ENCODE measurements at places on chromosomes 7 and 10.

DNA sequence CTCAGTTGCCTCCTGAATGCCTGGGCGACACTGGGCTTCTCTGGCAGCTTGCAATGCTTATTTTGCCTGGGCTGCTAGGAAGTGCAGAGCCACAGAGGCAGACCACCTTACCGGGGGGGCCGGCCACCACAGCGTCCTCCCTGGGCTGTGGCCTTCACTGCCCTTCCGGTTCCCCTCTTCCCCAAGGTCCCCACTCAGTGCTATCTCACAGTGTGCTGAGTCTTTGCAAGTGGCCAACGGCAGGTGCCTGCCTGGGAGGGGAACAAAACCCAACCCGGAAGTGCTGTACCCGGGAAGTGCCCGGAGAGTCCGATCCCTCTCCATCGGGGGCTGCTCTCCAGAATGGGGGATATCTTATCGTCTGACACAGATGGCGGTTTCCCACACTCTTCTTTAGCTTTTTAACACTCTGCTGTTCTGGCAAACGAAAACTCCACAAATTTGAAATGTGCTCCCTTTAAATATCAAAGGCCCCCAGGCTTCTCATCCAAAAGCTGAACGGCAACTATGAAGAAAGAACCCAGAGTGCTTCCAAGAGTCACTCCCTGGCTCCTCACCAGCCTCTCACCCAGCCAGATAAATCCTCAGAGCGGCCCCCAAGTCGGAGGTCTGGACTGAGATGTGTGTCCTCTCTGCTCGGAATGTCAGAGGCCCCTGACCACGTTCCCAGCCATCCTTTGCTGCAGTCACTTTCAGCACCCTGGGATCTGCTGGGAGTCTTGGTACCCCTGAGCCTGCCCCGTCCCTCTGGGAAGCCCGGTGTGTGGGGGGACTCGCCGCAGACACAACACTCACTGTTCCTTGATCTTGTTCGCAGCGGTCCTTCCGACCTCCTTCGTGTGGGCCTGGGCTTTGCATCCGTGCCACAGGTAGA lies 165.1 kb downstream of the SVIL start:
- DNase-seq = no peak

DNA sequence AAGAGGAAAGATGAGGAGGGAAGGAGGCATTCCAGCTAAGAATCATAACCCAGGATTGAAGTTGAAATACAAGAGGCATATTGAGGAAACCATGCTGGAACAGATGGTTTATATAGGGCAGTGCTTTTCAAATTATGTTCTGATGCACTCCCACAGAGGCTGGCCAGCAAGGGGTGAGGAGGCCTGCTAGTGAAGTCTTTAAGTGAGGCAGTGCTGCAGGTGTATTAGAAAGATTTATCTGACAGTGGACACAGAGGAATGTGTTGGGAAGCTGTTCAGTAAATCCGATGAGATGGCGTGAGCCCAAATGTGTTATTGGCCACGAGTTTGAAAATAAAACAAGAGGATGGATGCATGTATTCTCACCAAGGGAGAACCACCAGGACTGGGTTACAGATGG lies 28.6 kb downstream of the REEP3 start:
- DNase-seq = no peak

DNA sequence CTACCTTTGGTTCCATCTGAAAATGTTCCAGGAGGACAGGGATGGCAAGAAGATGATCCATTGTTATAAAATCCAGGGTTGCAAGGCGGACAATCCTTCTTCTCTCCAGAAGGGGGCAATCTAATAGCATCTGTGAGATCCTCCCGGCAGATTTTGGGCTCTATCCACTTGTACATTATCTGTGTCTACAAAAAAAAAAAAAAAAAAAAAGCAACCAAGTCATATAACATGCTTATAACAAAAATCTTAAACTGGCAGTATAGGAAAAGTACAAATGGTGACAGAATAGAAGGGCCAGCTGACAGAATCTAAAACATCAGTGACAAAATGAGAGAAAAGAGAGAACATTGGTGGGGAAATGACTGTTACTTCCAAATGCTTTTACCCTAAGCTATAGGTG lies 132.7 kb downstream of the ELAPOR2 start:
- peak; percentile 51 for DNase-seq

GRCh38 chr10:96902731-96903358 lies 70.7 kb downstream of the LCOR start:
- DNase-seq = no peak

- DNase-seq = peak; percentile 36
Observed at GRCh38 chr10:128751284-128751683, 625.1 kb upstream of the MKI67 start.

GRCh38 chr10:47289921-47290320 lies 10.1 kb upstream of the GDF10 start:
- no peak for DNase-seq

- DNase-seq = peak; percentile 73
Observed at GRCh38 chr10:67612577-67613537, 83.1 kb downstream of the CTNNA3 start.

DNA sequence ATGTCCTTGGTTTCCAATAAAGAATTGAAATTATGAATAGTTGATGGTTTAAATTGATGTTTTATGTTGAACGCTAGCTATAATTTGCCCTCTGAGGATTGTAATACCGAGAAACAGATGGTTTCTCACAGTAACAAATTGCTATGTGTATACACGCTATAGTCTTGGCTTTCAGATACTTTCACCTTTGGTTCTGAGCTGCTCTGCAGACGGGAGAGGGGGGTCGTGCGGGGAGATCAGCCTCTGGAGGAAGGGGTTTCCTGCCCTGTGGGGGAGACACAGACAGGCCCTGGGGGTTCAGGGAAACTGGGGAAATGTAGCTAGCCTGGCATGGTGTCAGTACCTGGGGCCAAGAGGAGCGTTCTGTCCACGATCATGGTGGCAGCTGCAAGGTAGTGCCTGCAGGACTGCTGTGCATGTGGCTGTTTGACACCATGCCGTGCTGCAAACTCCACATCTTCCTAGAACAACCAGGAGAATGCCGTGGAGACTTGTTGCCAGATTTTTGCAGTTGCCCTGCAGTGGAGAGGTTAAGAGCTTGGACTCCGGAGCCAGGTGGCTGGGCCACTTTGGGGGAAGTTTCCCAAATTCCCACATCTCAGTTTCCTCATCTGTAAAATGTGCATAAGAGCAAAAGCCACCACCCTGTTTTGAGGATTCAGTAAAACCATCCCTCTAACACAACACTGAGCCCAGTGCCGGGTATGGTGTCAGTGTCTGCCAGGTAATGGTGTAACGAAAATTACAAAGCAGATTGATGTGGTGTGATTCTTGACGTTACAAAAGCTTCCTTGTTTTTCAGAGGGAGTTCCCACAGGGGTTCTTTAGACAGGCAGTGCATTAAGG lies 167.9 kb downstream of the CUX1 start:
- DNase-seq = no peak

DNA sequence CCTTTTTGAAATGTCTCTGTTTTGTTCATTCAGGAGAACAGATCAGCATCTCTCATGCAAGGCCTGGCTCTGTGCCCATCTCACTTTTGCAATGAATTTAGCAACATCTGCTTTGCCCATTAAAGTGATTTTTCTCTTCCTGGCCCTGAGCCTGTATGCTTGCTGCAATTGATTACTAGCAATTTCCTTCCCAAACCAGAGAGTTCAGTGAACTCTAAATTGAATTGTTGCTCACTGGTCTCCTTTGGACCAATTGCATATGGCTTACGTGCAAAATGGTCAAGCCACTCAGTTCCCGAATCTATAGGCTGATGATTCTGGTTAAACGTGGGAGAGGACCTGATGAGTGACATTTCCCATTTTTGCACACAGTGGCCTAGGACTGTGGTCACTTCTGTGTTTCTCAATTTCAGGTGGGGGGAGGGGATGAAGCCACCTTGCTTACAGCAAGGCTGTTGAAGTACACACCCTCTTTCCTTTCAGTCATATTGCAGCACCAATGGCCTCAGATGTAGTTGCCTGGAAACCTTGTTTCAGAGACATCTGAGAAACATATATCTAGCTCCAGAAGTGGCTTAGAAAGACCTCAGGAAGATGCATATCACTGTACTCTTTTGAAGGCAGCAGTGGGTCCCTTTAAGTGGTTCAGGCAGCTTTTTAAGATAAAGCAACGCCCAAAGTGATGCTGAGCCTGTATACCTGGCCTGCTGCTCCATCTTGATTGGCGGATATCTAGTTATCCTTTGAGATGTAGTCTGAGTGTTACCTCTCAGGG lies 201.4 kb downstream of the PTEN start:
- no peak for DNase-seq

DNA sequence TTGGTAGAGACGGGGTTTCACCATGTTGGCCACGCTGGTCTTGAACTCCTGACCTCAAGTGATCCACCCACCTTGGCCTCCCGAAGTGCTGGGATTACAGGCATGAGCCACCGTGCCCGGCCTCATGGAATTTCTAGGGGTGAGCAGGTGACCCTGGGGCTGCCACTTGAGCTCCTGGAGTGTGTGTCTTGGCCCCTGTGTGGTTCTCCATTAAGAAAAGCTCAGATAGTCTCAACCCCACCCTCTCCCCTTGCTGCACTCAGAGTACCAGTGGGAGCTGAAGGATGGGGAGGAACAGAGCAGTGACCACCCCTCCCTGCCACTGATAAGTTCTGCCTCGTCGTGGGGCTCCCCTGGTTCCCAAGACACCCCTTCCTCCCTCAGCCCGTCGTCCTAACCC lies 45.3 kb downstream of the RCC1L start:
- DNase-seq = no peak

GRCh38 chr7:116097365-116098009 lies 66.9 kb upstream of the TFEC start:
- DNase-seq = peak; percentile 89

GRCh38 chr7:92528958-92529264 lies 316 bp downstream of the RBM48 start:
- no peak for DNase-seq

- no peak for DNase-seq
Observed at GRCh38 chr7:47038621-47039020, 543.3 kb downstream of the TNS3 start.

DNA sequence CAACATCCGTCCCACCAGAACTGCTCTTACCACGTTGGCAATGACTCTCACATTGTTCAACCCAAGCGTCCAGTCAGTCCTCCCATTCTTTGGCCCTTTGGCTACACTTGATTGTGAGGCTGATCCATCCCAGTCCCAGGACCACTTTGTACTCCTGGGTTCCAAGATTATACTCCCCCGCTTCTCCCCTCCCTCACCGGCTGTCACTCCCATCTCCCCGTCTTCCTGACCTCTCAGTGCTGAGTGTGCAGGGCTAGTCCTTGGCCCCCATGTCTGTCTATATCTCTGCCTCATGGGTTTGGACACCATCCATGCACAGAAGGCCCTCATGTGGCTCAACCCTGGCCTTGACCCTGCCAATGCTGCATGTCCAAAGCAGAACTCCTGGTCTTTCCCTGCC lies 12.5 kb downstream of the ARHGAP22 start:
- no peak for DNase-seq

DNA sequence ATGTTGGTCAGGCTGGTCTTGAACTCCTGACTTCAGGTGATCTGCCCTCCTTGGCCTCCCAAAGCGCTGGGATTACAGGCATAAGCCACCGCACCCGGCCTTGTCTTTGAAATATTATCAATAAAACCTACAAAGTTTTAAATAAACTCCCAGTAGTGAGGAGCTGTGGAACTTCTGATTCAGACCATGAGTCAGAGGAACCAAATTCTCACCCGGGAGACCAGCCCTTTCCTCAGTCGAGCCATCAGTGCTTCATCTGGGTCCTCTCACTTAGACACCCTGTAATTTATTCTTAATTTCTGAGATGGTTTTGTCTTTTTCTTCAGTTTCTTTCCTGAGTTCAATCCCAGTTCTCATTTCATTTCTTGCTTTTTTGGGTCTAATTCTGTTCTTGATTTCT lies 68.6 kb downstream of the DYNC2I1 start:
- peak; percentile 32 for DNase-seq

DNA sequence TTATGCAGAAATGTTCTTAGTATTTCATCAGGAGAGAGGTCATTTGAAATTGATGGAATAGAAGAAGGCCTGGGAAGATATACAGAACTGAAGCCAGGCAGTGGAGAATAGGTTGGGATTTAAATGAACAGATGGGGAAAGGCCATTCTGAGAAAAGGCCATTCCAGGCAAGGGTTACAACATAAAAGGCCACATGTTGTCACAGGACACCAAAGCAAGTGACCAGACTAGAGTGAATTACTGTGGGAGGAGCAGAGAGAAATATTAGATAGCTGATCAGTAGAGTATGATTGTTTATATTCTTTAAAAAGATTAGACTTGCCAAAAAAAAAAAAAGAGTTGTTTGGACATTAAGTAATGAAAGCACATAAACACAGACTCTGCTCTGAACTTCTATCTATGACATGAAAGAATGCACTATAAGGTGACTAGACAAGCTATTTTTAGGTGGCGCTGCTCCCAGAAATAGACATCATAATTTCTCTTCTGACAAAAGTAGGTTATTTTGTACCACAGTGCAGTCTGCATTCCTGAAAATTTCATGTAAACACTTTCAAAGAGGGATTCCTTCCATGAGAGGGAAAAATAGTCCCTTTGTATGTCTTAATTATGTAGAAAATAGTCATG lies 55.2 kb upstream of the DKK1 start:
- DNase-seq = peak; percentile 35

GRCh38 chr10:60821656-60822055 lies 43.4 kb downstream of the CDK1 start:
- peak; percentile 69 for DNase-seq

GRCh38 chr7:80060218-80060806 lies 74.3 kb upstream of the GNAI1 start:
- peak; percentile 64 for DNase-seq

GRCh38 chr7:9488555-9488954 lies 1055.1 kb downstream of the NXPH1 start:
- DNase-seq = peak; percentile 93

DNA sequence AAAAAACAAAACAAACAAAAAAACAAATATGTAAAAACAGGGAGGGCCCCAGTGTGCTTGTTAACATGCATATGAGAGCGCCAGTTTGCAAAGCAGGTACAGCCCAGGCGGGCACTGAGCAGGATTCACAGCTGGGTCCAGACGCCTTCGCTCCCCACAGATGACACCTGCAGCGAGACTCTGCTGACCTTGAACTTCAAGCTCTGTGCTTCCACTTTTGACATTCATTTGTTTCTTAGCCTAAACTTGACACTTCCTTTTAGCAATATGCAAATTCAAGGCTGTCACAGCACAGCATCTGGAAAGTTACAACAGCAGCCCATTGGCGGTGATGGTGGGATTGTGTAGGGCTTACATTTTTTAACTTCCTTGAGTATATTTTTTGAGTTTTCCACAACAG lies 88.8 kb upstream of the TNS3 start:
- no peak for DNase-seq

GRCh38 chr10:71323407-71323806 lies 4.3 kb downstream of the SLC29A3 start:
- peak; percentile 24 for DNase-seq
